CD4-positive, CD25-positive, alpha-beta regulatory T cell (primary cell): ENCODE measurements at places on chromosomes 2 and 18.

- no peaks in the 10 kb centered on the region for H3K27me3 ChIP-seq
- no peak for DNase-seq
- no peaks in the 10 kb centered on the region for H3K4me1 ChIP-seq
- H3K4me3 ChIP-seq = no peak overlapping the region
- no peaks in the 10 kb centered on the region for H3K36me3 ChIP-seq
These were observed 86.6 kb downstream of the MARCHF4 start for GRCh38 chr2:216285701-216286100.

DNA sequence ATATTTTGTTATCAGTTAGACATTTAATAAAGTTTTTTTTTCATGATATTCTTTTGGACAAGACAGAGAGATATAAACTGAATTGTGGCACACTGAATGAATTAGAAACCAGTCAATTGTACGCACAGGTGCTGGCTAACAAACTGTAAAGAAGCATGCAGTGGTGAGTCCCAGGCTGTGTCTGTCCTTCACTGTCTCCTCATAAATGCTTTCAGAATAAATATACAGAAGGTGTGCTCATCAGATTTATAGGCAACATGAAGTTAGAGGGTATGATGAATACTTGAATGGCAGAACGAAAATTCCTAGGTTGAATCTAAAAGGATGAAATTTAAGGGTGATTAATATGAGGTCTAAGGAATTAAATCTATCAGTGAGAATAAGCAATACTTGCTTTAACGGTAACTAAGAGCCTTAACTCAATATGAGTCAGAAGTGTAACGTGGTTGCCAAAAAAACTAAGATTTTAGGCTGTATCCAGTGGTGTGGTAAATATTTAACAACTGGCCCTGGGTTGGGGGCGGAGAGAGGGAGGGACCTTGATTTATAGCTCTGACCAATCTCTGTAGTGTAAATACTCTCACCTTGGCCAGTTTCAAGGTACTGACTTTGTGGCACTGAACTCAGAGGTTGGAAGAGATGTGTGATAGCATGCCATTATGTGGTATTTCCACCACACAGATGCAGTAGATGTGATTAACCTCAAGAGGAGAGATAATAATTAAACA is 41.9 kb upstream of the AAK1 start:
- H3K4me3 ChIP-seq = no peak overlapping the region
- peaks cover 41% of the 10 kb centered on the region for H3K4me1 ChIP-seq
- no peaks in the 10 kb centered on the region for H3K27me3 ChIP-seq
- DNase-seq = no peak

- no peak overlapping the region for H3K27ac ChIP-seq
- no peak overlapping the region for H3K4me3 ChIP-seq
- no peaks in the 10 kb centered on the region for H3K4me1 ChIP-seq
- no peak for DNase-seq
- H3K36me3 ChIP-seq = no peaks in the 10 kb centered on the region
These were observed 187.1 kb downstream of the DYSF start for GRCh38 chr2:71640489-71640888.

DNA sequence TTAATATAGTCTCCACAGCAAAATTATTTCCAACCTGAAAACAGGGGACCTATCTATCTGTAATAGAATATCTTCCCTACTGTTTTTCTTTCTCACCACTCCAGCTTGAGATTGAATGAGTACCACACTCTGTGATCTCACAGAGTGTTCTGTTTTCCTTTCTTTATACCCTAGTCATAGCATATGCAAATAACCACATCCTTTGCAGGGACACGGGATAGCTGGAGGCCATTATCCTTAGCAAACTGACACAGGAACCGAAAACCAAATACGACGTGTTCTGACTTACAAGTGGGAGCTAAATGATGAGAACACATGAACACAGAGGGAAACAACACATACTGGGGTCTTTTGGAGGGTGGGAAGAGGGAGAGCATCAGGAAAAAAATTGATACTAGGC is 224.7 kb downstream of the SLC8A1 start:
- no peaks in the 10 kb centered on the region for H3K27me3 ChIP-seq
- no peak overlapping the region for H3K4me3 ChIP-seq
- no peak overlapping the region for H3K27ac ChIP-seq
- DNase-seq = no peak
- no peaks in the 10 kb centered on the region for H3K36me3 ChIP-seq

DNA sequence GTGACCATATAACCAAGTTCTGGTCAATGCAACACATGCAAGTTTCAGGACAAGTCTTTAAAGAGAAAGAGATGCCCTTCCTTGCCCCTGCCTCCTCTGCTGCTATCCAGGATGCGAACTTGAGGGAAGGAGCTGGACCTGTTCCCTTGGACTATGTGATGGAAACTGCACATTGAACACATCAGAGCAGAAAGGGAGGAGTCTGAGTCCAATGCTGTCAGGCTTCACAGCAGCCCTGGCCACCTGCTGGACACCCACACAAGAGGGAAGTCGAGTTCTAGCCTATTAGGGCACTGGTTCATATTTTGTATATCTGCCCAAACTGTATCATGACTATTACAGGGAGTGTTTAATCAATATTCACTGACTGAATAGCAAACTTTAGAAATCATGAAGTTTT is 38.3 kb upstream of the TEX51 start:
- DNase-seq = no peak
- H3K36me3 ChIP-seq = no peaks in the 10 kb centered on the region
- no peak overlapping the region for H3K4me3 ChIP-seq
- H3K27me3 ChIP-seq = no peaks in the 10 kb centered on the region
- H3K27ac ChIP-seq = no peak overlapping the region

DNA sequence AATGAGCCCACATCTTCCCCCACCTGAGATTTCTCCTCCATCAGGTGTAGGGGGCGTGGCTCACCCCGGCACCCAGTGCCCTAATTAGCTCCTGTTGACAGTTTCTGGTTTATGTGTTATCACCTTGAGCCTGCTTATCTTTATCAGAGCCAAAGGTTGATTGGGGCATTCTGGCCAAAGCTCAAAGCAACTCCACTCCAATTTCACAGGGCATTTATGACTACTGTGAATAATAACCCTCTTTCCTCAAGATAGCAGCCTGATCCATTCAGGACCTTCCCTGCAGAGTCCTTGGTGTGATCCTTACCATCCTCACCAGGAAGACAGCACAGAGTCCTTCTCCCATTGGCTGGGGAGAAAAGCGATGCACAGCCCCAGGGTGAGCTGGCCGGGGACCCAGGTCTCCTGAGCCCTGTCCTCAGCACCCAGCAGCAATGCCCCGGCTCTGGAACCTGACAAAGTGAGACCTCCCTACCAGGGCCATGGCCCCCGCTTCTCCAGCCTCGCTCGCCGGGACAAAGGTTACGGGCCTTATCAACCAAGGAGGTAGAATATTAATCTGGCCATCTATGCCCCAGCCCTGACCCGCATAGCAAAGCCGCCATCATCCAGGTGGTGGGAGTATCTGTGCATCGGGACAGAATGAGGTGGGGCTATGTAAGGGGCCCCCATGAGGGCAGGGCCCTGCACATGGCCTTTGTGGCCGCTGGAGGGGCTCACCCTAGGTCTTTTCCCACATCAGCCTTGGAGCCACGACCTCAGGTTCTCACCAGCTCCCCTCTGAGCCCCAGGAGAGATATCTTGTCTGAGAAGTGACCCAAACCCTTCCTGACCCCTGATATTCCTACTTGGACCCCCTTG is 64.5 kb downstream of the ZFP36L2 start:
- H3K27me3 ChIP-seq = no peaks in the 10 kb centered on the region
- no peak overlapping the region for H3K27ac ChIP-seq
- no peak overlapping the region for H3K4me3 ChIP-seq

- no peaks in the 10 kb centered on the region for H3K36me3 ChIP-seq
- no peak for DNase-seq
- no peaks in the 10 kb centered on the region for H3K27me3 ChIP-seq
- H3K27ac ChIP-seq = no peak overlapping the region
- no peaks in the 10 kb centered on the region for H3K4me1 ChIP-seq
These were observed 110.5 kb downstream of the GATA6 start for GRCh38 chr18:22279741-22280452.

GRCh38 chr2:166375195-166375735 is 479 bp downstream of the SCN9A start:
- no peaks in the 10 kb centered on the region for H3K4me1 ChIP-seq
- no peaks in the 10 kb centered on the region for H3K36me3 ChIP-seq
- no peak for DNase-seq
- no peak overlapping the region for H3K27ac ChIP-seq
- no peaks in the 10 kb centered on the region for H3K27me3 ChIP-seq

DNA sequence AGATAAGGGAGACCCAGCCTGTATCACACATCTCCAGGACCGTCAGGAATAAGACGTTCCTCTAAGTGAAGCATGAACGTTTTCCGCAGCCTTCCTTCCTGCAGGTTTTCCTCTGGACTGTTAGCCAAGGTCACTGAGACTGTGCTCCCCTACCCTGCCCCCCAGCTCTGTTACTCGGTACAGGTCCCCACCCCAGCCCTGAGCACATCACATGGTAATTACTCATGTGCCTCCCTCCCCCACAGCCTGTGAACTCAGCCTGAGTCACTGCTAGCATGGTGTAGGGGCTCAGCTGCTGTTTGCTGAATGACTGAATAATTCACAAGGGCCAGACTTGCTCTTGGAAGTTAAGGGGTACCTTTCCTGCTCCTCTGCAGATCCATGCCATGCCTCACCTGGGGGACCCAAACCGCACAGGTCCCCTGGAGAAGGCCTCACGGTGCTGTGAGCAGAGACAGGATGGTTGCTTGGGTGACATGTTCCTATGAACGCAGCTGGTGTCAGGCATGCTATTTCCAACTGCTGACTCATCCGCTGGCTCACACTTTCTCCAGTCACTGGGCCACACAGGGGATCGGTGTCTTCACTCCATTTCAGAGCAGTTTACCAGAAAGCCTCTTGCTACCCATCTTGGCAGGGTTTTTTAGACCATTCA is 88.2 kb downstream of the PLB1 start:
- no peak for DNase-seq
- H3K27me3 ChIP-seq = no peaks in the 10 kb centered on the region
- H3K27ac ChIP-seq = no peak overlapping the region
- peaks cover 26% of the 10 kb centered on the region for H3K4me1 ChIP-seq
- no peaks in the 10 kb centered on the region for H3K36me3 ChIP-seq
- no peak overlapping the region for H3K4me3 ChIP-seq
